Sigmoid colon (tissue), 7 donors: ENCODE measurements at places on chromosomes 2 and 18. TPM values are rescaled to one million over a fixed set of nuclear protein-coding genes. Genes with fewer than 3 reads are reported as not detected.
A peak's percentile ranks its signal among the peaks of the same experiment; 100 is the strongest.

GRCh38 chr2:41170589-41170988 is 718.7 kb upstream of the SLC8A1 start:
- no peak for DNase-seq

GRCh38 chr18:74613381-74613780 is 15.7 kb downstream of the ZNF407 start:
- DNase-seq, result no peak

The GDF7 gene
- under 0.01 TPM for polyA plus RNA-seq

DNA sequence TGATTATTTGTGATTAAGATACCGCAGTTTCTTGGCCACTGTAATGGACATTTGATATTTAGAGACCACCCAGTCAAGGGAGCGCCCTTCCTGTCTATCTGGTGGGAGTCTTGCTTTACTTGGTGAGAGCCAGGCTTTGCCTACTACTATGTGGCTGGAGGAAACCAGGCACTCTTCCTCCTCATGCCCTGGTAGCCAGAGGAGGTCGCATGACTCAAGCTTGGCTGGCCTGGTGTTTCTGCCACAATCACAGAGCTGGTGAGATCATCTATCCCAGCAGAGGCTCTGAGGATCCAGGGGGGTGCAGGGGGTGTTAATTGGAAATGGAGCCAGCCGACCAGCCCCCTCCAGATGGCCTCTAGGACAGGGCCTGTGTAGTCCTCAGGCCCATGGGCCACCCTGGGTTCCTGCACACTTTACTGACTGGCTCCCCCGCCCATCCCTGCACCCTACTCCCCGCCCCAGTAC is 46.8 kb upstream of the BIN1 start:
- peak; percentile 70 for DNase-seq

- no peak for DNase-seq
These were observed 869 bp upstream of the THUMPD2 start for GRCh38 chr2:39779927-39780326.

GRCh38 chr2:203330434-203330833 is 2.2 kb downstream of the ABI2 start:
- DNase-seq, result no peak

The RMND5A gene
- 19.9 TPM for polyA plus RNA-seq

The STK39 gene
- polyA plus RNA-seq, result 44.9 TPM

DNA sequence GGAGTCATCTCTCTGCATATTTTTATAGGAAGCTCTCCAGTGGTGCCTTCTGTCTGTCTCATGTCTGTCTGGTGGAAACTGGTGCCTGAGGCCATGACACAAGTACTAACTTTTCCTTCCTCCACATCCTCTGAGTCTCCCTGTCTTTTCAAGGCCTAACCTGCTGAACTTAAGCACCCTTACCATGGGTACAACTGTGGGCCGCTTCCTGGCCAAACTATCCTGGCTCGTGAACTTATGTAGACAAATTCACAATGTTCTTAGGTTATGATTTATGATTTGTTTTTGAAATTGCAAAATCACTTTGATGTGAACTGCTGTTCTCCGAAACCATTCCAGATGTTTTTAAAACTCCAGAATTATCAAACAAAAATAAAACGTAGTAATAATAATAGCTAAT is 804.5 kb upstream of the POU3F3 start:
- DNase-seq, result no peak

The OR6B2 gene
- not detected for polyA plus RNA-seq

DNA sequence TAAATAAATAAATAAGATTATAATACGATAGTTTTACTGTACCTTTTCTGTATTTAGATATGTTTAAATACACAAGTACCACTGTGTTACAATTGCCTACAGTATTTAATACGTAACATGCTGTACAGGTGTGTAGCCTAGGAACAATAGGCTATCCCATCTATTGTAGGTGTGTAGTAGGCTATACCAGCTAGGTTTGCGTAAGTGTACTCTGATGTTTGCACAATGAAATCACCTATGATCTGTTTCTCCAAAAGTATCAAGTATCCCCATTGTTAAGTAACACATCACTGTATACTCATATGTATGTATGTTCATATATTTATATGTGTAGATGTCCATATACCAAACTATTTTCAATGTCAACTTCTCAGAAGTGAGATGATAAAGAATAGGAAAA is 118.2 kb upstream of the RND3 start:
- DNase-seq, result no peak

The IL1F10 gene
- not detected for polyA plus RNA-seq

The GREB1L gene
- polyA plus RNA-seq, result 0.23 TPM

DNA sequence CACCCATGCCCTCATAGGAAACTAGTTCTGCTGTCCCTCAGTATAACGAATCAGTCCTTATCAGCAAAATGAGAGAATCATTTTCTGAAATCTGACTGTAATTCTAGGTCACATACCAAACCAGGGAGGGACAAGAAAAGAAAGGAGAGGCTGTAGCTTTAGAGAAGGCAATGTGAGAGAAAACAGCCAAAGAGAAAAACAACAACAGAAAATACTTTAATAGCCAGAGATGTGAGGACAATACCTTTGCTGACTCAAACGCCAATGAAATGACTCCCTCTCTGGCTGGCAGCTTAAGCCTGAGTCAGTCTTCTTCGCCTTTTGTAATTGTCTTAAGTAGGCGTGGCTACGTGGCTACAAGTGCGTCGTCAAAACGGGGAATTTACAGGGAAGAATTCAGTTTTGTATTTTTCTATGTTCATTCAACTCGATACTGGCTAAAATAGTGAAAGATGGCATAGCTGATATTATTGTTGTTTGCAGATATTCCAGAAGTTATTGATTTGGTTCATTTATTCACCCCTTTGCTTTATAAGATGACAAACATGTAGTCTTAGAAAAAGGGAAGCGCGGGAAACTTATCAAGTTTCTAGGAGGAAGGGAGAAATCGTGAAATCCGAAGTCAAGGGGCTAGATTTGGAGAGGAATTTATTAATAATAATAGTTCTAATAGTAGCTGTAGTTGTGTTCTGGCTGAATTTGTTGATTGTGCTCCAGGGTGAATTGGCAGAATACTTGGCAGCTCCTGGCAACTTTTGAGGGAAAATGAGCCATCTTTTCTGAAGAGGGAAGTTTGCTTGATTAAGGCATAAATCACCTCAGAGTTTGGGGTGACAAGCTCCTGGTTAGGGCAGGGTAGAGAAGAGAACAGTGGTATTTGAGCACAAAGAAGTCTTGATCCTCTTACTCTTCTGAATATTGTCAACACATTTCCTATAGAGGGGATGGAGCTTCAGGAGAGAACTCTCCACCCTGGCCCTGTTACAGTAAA is at the start of gene IL1A:
Gene IL1A, minus strand, starts transcription at position 295 of the 991 bp plus-strand sequence. CDS start 723 bp downstream, outside the sequence.
- no peak for DNase-seq

The SNED1 gene
- polyA plus RNA-seq, result 6.3 TPM

GRCh38 chr18:29164993-29165599 is 988.2 kb upstream of the CDH2 start:
- DNase-seq, result no peak

The CD28 gene
- under 0.01 TPM for polyA plus RNA-seq

- no peak for DNase-seq
These were observed 51.6 kb upstream of the ATG16L1 start for GRCh38 chr2:233199870-233200269.

- DNase-seq, result no peak
These were observed 96.5 kb upstream of the PIEZO2 start for GRCh38 chr18:11245879-11246278.

The ITM2C gene
- 498 TPM for polyA plus RNA-seq

DNA sequence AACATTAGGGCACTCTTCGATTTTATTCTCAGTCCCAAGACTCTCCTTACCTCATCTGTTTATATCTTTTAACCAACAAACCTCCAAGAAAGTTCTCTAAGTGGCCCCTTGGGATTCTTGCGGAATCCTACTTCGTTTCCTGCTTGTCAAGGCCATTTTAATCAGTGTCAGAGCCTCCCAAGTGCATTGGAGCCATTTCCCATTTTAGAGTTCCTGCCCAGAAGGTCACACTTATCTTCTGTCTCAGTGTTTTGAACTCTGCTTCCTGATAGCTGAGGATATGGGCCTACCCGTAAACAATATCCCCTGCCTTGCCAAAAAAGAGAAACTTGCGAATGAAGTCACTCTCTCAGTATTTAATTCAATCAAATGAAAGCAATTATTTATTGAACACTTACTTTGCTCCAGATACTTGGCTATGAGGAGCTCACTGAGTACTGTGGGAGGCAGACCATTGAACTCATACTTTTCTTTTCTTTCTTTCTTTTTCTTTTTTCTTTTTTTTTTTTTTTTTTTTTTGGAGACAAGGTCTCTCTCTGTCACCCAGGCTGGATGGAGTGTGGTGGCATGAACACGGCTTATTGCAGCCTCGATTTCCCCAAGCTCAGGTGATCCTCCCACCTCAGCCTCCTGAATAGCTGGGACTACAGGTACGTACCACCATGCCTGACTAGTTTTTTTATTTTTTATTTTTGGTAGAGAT is 5.7 kb upstream of the NOSTRIN start:
- DNase-seq, result no peak

DNA sequence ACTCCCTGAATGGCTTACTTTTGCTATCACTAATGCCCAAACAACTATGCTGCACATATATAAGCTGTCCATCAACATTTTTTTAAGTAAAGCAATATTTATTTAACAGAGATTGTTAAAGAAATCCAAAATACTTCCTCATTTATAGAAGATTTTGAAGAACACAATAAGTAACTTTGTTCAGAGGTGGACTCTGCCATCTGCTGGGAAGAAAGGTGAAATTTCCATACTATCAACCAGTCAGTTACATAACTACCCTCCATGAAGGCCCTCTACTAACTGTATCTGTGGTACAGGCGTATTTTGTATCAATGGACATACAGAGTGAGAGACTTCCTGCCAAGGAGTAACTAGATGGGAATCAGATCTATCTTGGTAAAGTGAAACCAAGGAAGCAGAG is 106.0 kb downstream of the DTNB start:
- DNase-seq, result no peak

The SRD5A2 gene
- polyA plus RNA-seq, result not detected

DNA sequence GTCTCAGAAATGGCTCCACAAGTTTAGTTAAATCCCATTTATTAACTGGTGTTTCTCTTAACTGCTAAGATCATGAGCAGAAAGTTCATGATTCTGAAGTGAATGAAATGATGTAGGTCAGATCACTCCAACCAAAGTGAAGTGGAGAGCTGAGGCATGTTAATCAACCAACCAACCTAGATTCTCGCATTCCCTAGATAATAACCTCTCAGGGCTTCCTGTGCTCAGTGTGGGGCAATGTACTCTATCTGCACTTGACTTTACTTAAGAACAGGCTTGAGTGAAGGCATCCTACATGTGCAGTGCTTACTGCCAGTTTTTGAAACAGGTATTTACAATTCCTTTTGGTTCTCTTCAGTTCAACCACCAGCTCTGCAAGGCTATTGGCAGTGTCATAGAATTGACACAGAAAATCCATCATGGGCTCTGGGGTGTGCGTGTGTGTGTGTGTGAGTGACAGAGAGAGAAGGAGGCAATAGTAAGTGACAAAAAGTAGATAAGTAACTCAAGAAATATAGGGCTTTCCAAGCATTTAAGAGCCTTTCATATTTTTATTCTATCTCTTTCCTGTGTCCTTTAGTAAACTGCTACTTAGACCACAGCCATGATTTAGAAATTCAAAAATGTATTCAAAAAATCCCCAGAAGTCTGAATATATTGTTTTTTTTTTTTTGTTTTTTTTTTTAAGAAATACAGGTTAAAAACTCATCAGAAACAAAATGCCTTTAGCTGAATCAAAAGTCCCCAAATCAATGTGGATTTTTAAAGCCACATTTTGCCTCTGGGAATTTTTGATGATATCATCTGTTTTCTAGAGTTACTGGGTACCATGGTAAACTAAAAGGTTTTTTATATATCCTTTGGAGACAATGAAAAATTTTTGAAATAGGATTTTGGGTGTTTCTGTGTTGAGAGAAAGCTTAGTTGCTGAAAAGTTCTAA is 28.6 kb downstream of the DOCK10 start:
- DNase-seq, result no peak

DNA sequence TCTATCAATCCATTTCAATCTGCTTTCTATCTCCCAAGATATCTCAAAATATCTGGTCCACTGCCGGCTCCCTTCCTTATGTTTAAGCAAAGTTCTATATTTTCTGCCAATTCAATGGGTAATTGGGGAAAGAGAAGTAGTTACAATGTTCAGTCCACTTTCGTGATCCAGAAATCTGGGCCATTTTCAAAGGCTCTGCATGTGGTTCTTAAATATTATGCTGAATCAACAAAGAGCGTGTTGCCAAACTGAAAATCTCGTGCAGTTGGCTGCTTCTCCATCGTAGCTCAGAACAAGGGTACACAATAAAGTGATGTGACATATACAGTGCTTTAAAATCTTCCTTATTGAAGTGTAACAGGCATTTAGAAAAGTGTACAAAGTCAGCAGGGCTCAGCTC is 863.1 kb downstream of the RNF144A start:
- no peak for DNase-seq

DNA sequence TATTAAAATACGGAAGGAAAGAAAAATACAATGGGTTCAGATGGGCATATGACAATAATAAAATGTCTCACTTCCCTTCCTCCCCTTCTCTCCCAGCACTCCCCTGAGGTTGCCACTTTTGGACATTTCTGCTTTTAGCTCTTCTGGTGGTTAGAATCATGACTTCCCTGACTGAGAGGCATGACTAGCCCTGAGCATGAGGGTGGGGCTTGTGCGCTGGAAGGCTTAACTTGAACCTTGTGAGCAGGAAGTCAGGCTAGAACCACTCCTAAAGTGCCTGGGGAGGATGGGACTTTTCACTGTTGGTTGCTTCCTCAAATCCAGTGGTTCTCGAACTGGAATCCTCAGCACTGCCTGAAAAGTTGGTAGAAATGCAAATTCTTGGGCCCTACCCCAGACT is 19.7 kb upstream of the ARHGAP25 start:
- peak; percentile 69 for DNase-seq

The LTBP1 gene
- 3.5 TPM for polyA plus RNA-seq

DNA sequence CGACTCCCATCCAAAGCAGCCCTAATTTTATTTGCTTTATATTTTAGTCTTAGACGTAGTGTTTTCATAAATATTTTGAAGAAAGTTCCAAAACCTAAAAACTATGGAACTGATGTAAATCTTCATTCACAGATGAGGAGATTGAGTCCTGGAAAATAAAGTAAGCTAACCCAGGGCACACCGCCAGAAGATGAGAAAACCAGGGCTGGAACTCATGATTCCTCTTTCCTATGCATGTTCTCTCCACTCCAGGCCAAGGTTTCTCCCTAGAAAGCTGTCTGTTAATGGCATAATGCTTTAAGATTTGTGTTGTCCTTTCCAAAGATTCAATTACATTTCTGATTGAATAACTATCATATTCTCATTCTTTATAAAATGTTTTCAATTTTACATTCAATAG is 78.4 kb upstream of the ZC3H15 start:
- no peak for DNase-seq
